ENCODE measurements at places on chromosomes 16 and 17.

DNA sequence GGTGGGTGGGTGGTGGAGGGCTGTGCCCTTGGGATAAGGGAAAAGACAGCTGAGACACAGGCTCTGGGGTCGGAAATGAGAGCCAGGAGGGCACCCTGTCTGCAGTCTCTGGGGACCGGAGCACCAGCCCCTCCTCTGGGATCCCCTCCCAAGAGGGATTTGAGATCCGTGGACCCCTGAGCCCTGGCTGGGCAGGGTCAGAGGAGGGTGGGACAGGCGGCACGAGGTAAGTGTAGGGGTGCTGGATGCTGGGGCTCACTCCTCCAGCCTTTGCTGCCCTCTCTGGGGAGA, 425 bp downstream of the SGSH start:
- no peak for DNase-seq

DNA sequence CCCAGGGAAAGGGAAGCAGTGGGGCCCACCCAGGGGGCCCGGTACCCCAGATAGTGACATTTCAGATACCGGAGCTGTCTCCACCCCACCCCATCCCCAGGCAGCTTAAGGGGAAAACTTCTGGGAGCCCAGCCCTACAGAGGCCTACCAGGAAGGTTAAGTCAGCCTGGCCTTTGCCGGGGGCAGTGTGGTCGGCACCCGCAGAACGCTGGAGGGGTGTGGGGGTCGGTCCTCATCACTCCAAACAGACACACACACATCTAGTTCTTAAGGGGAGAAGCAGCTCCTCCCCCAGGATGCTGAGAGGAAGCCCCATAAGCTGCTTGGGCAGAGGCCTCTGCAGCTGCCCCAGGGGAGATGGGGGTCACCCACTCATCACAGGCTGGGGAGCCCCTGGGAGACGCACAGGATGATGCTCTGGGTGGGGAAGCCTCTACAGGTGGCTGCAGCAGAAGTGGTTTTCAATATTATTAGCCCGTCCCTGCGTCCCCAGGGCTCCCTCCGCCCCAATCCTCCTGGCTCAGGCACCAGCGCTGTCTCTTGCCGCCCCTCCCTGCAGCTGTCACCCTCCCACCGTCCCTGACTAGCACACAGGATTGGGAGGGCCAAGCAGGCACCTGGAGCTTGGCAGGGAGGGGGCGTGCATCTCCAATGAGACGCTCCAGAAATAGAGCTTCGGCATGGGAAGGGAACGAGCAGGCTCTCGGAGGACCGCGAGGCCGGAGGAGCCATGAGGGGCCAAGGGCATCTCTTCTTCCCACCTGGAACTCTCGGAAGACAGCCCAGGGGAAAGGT, 1.4 kb upstream of the ABR start:
- DNase-seq, result no peak

- no peak for DNase-seq
These were observed 49.4 kb downstream of the GDE1 start for GRCh38 chr16:19472482-19472881.

DNA sequence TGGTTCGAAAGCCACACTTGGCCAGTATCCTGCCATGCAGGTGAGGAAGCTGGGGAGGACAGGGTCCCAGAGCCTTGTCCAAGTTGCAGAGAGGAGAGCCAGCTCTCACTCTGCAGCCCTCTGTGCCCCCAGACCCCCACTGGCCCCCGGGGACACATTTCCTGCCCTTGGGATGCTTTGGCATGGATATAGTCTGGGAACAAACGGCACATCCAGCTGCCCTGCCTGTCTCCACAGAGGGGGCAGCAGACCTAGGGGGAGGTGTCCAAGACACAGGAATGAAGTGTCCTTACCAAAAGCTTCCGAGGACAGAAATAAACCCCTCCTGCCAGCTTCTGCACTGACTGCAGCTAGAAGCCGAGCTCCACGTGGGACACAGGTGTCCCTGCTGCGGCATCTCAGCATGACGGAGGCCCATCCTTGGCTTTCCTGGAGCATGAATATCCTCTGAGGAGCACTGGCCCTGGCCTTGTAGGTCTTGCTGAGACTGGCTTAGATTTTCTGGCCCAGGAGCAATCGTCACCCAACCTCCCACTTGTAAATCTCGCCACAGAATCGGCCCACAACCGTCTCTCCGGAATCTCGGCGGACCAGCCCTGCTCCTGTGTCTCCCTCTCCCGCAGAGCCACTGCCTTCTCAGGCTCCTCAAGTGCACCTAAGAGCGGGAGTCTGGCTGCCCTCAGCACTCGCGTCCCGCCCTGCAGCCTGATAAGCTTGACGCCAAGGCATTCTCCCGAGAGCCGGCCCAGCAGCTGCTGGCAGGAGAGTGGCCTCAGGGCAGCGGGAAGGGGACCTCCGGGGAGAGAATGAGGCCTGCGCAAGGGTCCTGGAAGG, 1.1 kb upstream of the CAPN15 start:
- no peak for DNase-seq

GRCh38 chr16:13554005-13554404, 365.9 kb upstream of the ERCC4 start:
- DNase-seq, result no peak

GRCh38 chr17:11241611-11242226, 706 bp downstream of the SHISA6 start:
- DNase-seq, result no peak

GRCh38 chr16:19754644-19755036, 36.6 kb downstream of the IQCK start:
- DNase-seq, result no peak

DNA sequence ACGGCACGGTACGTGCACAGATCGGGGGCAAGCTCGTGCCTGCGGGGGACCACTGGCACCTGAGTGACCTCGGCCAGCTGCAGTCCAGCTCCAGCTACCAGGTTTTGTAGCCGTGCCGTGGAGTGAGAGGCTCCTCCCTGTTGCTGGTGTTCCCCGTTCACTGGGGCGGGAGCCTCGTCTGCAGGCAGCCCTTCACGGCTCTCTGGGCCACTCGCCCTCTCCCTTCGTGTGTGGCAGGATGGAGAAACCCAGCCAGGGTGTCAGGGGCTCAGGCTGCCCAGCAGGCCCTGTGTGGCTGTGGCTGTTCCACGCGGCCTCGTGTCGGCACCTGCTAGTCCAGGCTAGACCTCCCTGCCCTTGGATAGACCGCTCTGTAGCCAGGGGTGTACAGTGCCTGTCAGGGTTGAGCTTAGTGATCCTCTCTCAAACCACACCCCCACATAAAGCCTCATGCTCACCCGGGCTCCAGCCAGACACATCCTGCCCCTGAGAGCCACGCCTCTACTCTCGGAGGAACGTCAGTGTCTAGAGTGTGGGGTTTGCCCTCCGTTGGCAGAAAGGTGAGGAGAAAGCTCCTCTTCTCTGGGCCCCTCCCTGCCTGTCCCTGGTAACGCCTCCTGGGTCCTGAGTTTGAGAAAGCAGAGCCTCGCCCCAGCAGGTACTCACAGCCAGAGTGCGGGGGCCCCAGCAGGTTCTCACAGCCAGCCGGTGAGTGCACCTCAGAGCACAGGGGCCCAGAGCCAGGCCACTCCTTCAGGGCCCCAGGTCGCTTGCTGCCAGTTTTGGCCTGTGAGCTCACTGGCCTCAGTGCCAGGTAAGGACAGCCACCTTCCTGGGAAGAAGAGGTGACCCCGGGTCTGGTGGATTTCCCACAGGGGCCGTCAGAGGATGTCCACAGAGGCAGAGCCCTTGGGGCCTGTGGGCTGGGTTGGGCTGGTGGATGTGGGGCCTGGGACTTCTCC, 27.7 kb downstream of the NME3 start:
- DNase-seq, result no peak

GRCh38 chr17:48054238-48055185, 6.4 kb downstream of the NFE2L1 start:
- no peak for DNase-seq

- no peak for DNase-seq
These were observed 42.5 kb downstream of the CACNG3 start for GRCh38 chr16:24298548-24299167.

- no peak for DNase-seq
These were observed 18.4 kb upstream of the EXOC7 start for GRCh38 chr17:76121932-76122430.

DNA sequence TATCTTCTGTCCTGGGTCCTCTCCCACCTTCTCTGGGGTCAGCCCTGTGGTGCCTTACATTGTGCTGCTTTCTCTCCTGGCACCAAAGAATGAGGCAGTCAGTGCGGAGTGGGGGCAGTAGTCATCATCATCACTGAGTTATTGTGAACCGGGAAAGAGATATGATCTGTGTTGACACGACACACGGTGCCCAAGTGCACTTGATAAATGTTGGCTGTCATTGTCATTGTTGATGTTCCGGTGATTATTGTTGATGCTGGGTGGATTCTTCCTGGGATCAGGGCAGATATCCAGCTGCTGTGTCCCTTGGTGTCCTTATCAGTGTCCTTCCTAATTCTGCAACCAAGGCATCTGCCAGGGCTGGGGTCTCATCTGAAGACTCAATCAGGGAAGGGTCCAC, 121.7 kb downstream of the ABCC6 start:
- DNase-seq, result no peak

- DNase-seq, result no peak
These were observed 2.5 kb upstream of the CORO6 start for GRCh38 chr17:29625037-29625750.

DNA sequence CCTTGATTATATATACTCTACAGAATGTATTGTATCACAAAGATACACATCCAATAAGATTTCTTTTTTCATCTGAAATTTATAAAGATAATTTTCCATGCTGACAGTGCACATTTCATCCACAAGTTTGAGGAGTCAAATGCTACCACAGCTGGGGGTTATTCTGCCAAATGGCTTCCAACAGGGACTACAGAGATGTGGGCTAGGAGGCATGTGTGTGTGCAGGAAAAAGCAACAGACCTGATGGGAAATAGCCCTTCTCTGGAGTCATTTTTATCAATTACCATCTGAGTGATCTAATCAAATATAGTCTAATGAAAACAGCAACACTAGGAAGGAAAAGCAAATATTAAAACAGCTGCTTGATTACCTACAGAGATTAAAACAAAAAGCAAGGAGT, 290.5 kb downstream of the CEP112 start:
- DNase-seq, result no peak

- DNase-seq, result no peak
These were observed 15.3 kb downstream of the CORO7 start for GRCh38 chr16:4401094-4401501.

GRCh38 chr17:35559495-35560210, 966 bp downstream of the SLFN14 start:
- DNase-seq, result no peak

DNA sequence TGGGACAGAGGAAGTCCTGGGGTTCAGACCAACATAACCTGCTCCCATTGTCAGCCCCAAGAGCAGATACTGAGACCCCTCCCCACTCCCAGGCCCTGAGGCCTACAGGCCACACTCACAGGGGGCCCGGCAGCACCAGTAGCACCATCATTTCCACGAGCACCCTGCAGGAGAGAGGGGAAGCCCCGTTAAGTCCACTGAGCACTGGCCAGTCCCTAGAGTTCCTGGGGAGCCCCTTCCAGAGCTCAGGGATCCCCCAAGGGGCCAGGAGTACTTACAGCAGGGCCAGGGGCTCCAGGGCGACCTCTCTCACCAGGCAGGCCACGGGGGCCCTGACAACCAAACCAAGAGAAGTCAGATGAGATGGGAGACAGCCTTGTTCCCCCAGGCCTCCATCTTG, 5.4 kb downstream of the COL1A1 start:
- no peak for DNase-seq

DNA sequence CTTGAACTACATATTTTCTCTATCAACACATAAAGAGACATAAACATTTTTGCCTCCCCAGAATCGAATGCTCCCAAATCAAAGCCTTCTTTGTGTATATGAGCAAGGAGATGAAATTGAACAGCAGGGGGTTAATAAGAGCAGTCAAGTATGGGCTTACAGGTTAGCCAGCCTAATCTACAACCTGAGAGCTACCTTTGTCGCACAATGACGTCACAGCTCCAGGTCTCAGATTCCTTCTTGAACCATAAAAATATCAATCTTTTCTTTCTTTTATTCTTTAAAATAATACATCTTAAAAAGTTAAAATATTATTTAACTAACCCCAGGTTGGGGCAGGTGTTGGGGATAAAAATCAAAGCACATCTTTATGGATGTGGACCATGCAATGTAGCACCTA, 482.9 kb upstream of the CDH11 start:
- no peak for DNase-seq

GRCh38 chr16:83743720-83744119, 64.1 kb upstream of the HSBP1 start:
- DNase-seq, result no peak

DNA sequence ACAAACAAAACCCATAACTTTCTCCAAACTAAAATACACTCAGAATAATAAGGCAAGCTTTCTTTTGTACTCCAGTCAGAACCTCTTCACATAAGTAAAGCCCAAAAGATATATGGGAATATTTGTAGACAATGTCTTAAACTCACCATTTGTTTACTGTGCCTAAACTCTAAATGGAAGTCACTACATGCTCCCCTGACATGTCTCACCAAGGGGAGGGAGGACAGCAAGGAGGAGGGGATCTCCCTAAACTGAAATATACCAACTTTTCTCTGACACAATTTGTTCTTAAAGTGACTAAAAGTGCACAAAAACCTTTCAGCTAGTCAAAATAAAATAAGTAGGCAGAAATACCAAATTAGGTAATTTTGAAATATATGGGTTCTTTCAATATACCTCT, 38.5 kb downstream of the GRB7 start:
- no peak for DNase-seq

DNA sequence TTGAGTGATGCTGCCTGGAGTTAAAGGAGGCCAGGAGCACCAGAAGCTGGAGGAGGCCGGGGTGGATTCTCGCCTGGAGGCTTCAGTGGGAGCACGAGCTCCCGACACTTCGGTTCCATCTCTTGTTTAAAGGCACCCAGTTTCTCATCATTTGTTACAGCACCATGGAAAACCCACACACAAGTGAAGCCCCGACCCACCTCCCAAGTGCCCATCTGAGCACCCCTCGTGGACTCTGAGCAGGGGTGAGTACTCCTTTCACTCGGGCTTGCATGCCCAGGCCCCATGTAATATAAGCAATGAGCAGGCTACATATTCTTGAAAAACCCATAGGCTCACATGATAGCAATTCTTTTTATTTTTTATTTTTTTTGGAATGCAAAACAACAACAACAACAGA, 196.9 kb upstream of the MAF start:
- DNase-seq, result no peak

- DNase-seq, result no peak
These were observed 21.9 kb downstream of the TPSD1 start for GRCh38 chr16:1277617-1278282.

GRCh38 chr16:84357191-84357651, 11.1 kb upstream of the ATP2C2 start:
- DNase-seq, result no peak

DNA sequence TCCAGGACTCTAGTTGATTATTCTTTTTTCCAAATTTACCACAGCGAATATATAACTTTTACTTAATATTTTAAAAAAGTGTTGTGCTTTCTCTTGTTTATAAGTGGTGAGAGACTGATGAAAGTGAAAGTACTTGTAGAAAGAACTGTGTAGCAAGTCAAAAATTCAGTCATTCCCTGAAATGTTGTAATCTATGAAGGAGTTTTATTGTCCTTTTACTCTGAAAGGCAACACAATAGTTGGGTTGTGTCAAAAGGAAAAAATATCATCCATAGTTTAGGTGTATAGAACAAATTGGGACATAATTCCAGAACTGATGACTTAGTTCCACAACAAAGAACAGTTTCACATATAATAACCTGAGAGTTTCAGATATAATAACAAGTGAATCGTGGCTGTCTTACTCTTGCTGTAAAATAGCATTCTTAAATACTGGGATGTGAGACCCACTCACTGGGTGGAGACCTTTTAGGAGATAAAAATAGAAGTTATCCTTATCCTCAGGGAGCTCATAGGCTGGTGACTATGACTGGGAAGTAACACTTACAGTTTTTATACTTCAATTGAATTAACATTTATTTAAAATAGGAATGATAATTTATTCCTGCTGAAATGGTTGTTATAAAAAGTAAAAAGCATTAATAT, 20.6 kb downstream of the CYB5B start:
- no peak for DNase-seq

- DNase-seq, result no peak
These were observed 152.9 kb upstream of the PLCG2 start for GRCh38 chr16:81626181-81626674.

Data from activated CD4-positive, CD25-positive, alpha-beta regulatory T cell treated with anti-CD3 and anti-CD28 coated beads, Interleukin-2, amount 50 U/mL, for 16 hours (primary cell).